ENCODE measurements at places on chromosomes 6 and 20. TPM values are rescaled to one million over a fixed set of nuclear protein-coding genes. Genes with fewer than 3 reads are reported as not detected.

GRCh38 chr6:166862287-166862977 is 93.9 kb downstream of the RNASET2 start:
- peak; percentile 50 for DNase-seq

VEGFA gene
- 4.9 TPM for total RNA-seq

OR2J3 gene
- not detected for total RNA-seq

- DNase-seq = peak; percentile 42
Measured at GRCh38 chr6:38973178-38974057, 75.2 kb upstream of the GLP1R start.
